Stimulated activated CD8-positive, alpha-beta memory T cell treated with anti-CD3 and anti-CD28 coated beads, Interleukin-2, amount 100 ng/mL, for 1 hour (primary cell): ENCODE measurements at places on chromosomes 6 and 20.

GRCh38 chr6:116017546-116018295 is 43.0 kb downstream of the FRK start:
- DNase-seq, result no peak

DNA sequence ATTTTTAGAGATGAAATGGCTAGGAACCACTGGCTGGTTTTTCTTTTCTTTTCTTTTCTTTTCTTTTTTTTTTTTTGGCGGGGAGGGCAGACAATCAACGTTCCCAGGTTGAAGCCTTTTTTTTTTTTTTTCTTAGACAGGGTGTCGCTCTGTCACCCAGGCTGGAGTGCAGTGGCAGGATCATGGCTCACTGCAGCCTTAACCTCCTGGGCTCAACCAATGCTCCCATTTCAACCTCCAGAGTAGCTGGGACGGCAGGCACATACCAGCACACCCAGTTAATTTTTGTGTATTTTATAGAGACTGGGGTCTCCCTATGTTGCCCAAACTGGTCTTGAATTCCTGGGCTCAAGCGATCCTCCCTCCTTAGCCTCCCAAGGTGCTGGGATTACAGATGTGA is 18.8 kb upstream of the ITCH start:
- no peak for DNase-seq

DNA sequence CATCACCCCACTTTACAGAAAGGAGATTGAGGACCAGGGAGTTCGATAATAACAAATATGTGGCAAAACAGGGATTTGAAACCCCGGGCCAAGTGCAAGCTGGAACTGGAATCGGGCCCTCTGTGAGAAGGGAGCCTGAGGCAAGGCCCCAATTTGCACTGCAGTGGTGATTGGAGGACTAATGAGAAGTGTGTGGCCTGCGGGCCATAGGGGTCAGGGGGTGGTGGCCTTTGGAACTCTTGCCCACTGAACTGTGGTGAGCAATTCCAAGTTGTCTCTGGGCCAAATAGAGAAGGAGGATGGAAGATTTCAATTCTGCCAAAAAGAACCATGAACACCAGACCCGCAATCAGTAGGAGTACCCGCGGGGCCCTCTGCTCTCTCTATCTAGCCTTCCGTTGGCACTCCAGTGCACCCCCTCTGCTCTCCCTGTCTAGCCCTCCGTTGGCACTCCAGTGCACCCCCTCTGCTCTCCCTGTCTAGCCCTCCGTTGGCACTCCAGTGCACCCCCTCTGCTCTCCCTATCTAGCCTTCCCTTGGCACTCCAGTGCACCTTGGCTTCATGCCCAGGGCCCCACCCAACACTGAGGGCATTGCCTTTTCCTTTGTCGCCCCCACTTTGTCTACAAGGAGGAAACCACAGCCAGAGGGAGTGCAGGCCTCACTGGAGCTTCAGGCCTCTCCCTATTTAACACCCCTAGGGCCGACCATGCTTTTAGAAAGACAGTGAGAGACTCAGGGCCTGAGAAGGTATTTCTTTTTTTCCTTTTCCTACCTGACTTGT is 6.0 kb upstream of the PTPRA start:
- DNase-seq, result no peak

GRCh38 chr6:19988555-19988954 is 151.4 kb downstream of the ID4 start:
- no peak for DNase-seq

DNA sequence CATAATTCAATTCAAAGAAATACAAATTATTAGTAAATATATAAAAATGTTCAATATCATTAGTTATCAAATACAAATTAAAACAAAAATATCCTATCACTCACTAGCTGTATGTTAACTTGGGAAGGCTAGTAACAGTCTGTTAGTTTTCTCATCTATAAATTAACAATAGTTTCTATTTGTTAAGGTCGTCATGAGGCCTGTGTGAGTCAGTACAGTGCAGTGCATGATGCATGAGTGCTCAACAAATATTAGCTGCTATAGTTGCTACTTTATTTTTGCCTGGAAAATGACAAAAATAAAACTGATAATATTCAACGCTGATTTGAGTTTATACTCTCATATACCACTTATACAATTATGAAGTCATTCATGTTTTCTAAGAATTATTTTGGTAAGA is 401.6 kb upstream of the RUNX2 start:
- DNase-seq, result no peak

DNA sequence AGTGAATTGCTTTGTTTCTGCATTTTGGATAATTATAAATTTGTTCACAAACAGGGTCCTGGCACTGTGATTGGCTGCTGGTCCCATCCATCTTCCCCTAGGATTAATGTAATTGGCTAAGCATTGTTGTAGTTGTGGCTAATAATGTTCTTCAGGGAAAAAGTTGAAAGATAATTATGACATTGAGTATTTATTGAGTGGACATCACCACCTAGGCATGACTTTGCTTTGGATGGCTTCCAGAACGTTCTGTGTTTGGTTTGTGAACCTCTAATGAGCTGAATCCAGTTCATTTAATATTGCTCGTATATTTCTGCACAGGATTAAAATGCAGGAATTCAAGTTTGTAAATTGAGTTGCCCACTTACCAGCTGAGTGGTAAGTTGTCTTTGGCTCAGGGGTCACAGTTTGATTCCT is 55.1 kb downstream of the ARID1B start:
- no peak for DNase-seq

- DNase-seq, result no peak
Observed at GRCh38 chr20:47620808-47621805, 119.4 kb downstream of the NCOA3 start.

DNA sequence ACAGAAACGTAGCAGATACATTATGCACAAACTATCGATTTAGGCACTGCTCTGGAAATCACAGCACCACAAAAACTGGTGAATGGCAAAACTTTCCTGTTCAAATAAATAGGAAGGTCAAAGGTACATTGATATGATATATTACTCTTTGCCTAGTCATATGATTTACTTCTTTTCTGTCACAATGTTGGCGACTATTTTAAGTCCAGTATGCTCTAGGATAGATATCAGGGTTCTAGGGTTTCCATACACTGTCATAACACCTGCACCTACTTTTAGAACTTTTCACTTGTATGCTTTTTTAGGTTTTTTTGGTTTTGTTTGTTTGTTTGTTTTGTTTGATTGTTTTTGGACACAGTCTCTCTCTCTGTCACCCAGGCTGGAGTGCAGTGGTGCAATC is 25.0 kb downstream of the KHDC1L start:
- no peak for DNase-seq

GRCh38 chr20:63158845-63159244 is 57.1 kb downstream of the YTHDF1 start:
- DNase-seq, result no peak

- no peak for DNase-seq
Observed at GRCh38 chr20:50762435-50763220, 31.2 kb downstream of the PARD6B start.

DNA sequence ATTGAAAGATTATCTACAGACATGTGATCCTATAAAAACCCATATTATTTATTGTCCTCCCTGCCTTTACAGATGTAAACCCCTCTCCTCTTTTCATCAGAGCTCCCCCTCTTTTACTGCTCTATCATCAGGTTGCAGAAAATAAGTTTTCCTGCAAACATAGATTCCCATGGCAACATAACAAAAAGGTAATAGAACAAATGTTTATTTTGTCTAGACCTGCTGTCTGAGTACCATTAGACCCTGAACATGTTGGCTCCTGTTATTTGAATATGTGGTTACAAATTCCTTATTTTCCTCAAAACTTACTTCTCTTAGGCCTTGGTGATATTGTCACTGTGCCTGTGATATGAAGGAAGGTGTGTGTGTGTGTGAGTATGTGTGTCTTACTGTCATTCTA is 11.5 kb downstream of the MAPK14 start:
- DNase-seq, result no peak

DNA sequence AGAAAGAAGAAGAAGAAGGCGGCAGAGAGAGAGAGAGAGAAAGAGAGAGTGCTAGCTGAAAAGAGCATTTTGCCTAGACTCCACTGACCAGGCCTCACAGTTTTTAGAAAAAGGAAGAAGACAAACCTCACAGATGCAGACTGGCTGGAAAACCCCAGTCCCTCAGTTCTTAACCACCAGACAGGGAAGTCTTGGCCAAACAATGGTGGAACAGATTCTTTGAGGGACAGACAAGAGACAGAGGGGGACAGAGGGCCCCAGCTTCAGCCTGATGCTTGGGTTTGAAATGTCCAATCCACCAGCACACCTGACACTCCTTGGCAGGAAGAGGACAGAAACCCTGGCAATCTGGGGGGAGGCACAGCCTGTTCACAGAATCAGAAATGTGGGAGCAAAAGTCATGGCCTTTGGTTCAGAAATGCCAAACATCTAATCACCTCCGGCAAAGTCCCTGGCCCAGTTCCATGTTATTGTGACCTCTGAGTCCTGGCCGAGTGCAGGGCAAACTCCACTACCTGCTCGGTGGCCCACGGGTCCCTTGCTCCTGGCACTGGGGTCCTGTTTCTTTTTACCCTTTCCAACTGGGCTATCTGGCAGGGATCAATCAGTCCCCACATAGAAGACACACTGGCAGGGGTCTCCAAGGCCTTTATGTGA is 235.2 kb downstream of the LY86 start:
- no peak for DNase-seq

DNA sequence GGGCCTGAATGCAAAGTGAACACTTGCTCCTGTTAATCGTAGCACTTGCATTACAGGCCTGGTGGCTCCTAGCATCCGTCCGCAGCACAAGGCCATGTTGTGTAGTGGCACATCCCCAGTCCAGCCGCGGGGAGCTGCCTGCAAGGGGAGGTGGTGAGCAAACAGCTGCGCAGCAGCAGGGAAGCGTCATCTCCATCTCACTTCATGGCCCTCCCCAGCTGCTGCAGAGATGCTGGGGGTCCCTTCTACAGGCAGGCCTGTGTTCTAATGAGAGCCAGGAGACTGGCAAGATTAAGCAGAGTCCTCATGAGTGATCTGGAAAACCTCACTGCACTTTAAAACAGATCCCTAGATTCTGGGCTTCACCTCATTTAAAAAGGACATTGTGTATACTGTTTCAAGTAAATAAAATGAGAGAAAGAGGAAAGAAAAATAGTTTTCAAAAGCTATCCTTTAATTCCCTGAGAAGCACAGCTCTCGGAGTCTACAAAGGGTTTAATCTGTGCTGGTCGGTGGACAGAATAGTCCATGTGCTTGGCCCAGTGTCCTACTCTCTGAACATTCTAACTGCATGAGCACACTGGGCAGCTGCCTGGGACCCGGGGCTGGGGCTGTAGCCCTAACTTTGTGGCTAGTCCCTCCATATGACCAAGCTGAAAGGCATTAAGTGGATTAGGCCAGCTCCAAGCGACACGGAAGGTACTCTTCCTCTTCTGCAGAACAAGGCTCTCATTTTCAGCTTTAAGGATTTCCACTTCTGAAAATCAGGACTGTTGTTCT is 125.8 kb downstream of the LY86 start:
- no peak for DNase-seq

DNA sequence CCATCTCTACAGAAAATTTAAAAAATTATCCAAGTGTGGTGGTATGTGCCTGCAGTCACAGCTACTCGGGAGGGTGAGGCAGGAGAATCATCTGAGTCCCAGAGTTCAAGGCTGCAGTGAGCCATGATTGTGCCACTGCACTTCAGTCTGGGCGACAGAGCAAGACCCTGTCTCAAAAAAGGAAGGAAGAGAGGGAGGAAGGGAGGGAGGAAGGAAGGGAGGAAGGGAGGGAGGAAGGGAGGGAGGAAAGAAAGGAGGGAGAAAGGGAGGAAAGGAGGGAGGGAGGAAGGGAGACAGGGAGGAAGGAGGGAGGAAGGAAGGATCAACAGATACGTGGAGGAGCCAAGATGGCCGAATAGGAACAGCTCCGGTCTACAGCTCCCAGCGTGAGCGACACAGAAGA is 90.1 kb downstream of the ZNF217 start:
- no peak for DNase-seq

DNA sequence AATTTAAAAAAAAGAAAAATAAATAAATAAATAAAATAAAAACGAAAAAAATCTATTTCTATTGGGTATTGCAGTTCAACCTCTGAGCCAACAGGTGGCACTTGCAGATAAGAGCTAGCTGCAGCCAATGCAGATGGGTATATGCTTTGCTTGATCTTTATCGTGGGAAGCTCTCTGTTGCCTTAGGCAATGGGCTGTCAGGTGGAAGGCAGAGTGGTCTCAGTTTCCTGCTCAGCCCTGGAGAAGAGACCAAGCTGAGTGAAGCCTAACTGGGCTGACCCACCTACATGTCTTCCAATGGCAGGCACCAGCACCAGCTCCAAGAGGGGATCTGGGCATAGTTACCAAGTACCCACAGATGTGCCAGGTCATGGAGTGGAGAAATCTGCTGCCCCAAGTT is 95.0 kb downstream of the AK9 start:
- no peak for DNase-seq

GRCh38 chr6:22367346-22367745 is 70.5 kb upstream of the PRL start:
- DNase-seq, result no peak

GRCh38 chr6:73073238-73073637 is 152.1 kb downstream of the KHDC1L start:
- no peak for DNase-seq

DNA sequence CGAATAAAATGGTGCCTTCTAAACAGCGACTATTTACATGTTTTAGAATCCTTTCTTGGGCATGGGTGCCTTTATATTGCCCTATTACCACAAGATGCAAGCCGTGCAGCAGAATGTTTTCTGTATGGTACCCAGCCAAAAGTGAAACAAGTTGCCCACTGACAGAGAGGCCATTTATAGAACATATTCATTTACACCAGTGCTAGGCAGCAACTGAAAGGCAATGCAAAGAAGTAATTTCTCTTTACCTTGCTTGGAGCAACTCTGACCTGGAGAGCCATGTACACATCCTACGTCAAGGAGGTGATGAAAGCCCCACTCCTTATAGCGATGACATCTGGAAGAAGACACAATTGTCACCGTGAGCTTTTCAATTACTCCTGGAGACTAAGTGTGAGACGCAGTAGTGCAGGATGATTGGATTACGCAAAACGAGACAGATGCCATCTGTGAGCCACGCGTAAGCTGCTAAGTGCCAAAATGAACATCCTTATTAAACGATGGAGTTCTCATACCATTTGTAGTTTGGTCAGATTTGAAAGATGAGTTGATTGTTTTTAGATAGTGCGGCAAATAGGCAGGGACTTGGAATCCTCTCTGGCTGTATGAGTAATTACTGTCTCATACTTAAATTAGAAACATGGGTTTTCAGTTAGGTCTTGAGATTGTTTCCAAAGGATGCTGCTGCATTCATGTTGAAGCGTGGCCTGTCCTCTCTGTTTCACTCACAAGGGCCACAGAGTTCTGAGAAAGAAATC is at the start of gene TMEM244:
TSS of gene TMEM244 (minus strand) at position 408 of the 758 bp plus-strand sequence. CDS start at position 281, 127 bp downstream.
- no peak for DNase-seq

- DNase-seq, result no peak
Observed at GRCh38 chr6:35161266-35161665, 20.1 kb upstream of the TCP11 start.

GRCh38 chr20:45328451-45328850 is 19.8 kb downstream of the SDC4 start:
- DNase-seq, result no peak
